ENCODE measurements at places on chromosomes 7 and 10. TPM values are rescaled to one million over a fixed set of nuclear protein-coding genes. Genes with fewer than 3 reads are reported as not detected.

Gene MOGAT3
- 0.12 TPM for polyA plus RNA-seq

- no peak for DNase-seq
Measured at GRCh38 chr10:11237571-11237970, 219.9 kb downstream of the CELF2 start.

DNA sequence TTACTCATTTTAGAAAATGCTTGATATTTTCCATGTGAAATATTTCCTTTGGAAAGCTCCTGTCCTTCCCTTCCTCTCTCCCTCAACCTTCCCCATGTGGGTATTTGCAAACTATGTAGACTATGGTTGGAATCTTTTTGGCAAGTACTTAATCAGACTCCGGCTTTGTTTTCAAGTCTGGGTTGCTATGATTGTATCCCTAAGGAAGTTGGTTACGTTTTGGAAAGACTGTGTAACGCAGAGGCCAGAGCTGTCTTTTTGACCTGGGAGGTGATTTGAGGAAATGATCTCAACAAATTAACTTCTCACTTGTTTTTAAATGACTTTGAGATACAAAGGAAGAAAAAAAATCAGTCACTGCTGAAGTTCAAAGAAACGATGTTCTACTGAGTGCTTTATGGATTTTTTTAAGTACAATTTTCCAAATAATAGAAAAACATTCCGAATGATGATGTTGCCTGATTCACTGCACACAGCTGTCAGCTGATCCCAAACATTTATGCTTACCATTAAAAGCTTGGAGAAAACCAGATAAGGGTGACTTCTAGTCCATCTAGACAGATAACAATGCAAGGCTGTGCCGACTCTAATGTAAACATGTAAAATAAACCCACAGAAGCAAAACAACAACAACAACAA is 145.5 kb upstream of the CELF2 start:
- no peak for DNase-seq

GRCh38 chr10:73968098-73968521 is 29.8 kb upstream of the VCL start:
- DNase-seq = no peak
